ENCODE measurements at places on chromosomes 1 and 21. TPM values are rescaled to one million over a fixed set of nuclear protein-coding genes. Genes with fewer than 3 reads are reported as not detected.

The BSND gene
- not detected for total RNA-seq

The TTC34 gene
- total RNA-seq = 0.07 TPM

The LHX4 gene
- total RNA-seq = not detected

The S100A16 gene
- 1,000 TPM for total RNA-seq

The NMNAT2 gene
- 0.24 TPM for total RNA-seq
